Mammary epithelial cell (primary cell): ENCODE measurements at places on chromosomes 2 and 18. TPM values are rescaled to one million over a fixed set of nuclear protein-coding genes. Genes with fewer than 3 reads are reported as not detected.

Gene TSPYL6
- not detected for total RNA-seq

DNA sequence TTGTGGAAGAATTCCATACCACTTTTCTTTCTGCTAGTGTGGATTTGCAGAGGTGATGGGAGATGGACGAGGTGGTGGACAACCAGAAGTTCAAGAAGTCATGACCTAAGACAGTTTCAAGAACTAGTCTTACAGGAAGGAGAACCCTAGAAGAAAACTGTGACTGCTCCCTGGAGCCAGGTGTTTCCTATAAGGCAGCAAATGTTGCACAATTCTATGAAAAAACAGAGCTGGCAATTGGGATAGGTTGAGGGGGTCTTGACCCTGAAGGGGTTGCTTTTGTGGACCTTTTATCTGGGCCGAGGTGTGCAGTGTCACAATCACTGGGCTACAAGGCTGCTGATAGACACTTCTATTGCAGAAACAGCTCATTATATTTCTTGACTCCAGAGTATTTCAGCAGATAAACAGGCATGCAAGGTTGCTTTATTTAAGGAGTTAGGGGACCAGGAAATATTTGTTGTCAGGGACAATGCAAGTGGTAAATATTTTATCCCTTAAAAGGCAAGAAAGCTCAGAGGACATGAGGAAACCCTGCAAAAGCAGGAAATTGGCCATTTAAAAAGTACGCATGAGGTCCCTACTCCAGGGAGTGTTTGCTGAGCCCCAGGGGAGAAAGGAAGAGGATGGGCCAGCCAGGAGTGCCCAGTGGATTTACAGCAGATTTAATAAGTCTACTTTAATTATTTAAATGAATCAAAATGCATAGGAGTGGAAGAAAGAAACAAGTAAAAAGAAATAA, 22.9 kb downstream of the APCDD1 start:
- DNase-seq, result no peak

DNA sequence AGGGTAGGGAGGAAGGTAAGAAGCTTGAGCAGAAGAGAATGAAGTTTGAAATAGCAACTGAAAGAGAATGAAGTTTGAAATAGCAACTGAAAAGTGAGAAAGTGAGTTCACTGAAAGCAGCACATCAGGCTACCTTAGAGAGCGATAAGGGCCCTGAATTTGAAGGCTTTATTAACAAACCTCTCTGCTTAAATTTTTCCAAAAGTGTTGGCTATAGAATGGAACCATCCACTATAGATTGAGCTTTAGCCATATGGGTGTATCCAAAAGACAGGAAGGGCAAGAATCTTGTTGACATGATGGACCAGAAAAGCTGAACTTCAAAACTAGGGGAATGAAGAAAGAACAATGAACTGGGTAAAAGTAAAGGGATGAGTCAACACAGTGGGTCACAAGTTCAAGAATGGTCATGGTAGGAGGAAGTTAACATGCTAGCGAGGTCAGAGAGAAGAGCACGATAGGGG, 122.5 kb downstream of the ASXL3 start:
- DNase-seq, result no peak

DNA sequence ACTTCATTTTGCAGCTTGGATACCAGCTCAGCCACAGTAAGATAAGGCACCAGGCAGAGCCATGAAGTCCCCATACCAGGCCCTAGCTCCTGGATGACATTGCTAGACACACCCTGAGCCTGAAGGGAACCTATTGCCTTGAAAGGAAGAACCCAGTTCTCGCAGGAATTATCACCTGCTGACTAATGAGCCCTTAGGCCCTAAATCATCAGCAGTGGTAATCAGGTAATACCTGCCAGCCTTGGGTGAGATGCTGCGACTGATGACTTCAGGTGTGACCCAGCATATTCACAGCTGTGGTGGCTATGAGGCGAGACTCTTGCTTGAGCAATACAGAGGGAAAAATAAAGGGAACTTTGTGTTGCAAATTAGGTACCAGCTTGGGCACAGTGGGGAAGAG, 24.9 kb downstream of the CLK1 start:
- DNase-seq, result peak; percentile 70

DNA sequence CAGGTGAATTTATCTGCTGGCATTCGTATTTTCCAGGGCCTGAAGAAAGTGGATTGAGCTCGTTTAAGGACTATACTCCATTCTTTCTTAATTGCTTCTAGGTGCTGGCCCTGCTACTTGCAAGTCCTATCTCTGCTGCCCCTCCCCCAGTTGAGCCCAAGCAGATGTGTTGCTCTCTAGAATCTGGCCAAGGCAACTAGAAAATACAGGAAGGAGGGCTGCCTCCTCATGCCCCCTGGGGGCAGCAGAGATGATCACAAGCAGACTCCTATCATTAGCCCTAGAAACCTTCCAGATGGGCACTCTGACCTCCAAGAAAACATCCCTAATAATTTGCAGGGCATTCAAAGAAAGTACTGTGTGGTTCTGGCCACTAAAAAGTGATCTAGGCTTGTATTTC, 72.5 kb upstream of the CYP26B1 start:
- no peak for DNase-seq

- peak; percentile 48 for DNase-seq
These were observed 109.6 kb downstream of the SH3RF3 start for GRCh38 chr2:109238580-109238979.

DNA sequence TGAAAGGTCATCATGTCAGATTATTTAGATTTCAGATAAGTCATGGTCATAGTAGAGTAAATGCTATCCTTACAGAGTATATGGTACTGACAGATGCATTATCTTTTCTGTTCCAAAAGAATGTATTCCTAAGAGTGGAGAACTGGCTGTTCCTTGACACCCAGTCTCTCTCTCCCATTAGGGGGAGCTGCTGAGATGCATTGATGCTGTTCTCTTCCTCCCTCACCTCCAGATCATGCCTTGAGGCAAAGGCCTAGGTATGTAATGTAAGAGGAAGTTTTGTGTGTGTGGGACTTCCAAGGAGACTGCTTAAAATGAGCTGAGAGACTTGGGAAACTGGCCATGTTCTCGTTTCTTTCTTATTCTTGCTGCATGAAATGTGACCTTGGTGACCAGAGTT, 979.5 kb upstream of the CELF4 start:
- peak; percentile 77 for DNase-seq
